ENCODE measurements at places on chromosomes 11 and 22.

- DNase-seq = no peak
Observed at GRCh38 chr22:19714312-19715187, at the start of gene SEPTIN5. SEPTIN5 (plus strand) TSS chr22:19714503; CDS start chr22:19714589, 86 bp downstream.

GRCh38 chr22:19815093-19815822 is 39.4 kb downstream of the GNB1L start:
- no peak for DNase-seq

DNA sequence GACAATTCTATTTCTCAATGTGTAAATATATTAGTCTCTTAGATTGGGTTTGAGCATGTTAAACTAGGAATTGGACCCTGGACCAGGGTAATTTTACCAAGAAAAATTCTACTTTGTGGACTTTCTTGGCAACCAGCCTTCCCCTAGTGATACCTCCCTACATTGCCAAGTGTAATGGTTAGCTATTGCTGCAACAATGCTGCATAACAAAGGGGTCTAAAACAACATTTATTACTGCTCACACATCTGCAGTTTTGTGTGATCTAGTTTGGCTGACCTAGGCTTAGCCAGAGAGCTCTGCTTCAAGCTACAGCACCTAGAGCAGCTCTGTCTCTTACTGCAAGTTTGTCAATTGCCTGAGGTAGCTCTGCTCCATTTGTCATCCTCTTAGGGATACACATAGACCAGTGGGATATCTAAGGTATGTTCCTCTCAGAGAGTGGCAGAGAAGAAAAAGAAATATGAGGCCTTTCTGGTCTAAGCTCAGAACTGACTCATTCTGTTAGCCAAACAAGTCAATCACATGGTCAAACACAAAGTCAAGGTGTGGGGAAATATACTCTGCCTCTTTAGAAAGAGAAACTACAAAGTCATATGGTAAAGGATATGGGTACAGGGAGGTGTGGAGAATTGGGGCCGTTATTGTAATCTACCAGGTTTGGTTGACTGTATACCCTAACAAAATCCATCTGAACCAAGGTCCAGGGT is 2.0 kb upstream of the LAYN start:
- DNase-seq = no peak

DNA sequence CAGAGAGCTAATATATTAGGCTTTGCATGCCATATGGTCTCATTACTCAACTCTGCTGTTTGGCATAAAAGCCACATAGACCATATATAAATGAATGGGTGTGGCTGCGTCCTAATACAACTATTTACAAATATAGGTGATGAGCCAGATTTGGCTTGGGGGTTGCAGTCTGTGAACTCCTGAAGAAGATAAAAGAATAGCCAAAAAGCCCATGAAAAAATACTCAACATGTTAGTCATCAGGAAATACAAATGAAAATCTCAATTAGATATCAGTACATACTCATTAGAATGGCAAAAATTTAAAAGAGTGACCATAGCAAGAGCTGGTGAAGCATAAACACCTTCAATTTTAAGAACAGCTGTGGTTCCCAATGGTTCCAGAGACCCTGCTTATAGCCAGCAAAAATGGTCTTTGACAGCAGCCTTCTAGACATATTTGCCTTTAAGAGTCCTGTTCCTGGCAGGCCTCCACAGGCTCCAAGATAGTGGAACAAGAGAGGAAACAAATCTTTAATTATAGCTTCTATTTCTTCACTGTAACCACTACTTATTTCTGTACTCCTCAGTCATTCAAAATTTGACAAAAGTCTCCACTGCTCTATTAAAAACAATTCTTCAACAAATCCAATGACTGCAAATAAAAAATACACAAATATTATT is 16.1 kb downstream of the C2CD3 start:
- no peak for DNase-seq

- no peak for DNase-seq
Observed at GRCh38 chr11:72561856-72562255, 112.4 kb downstream of the PDE2A start.

DNA sequence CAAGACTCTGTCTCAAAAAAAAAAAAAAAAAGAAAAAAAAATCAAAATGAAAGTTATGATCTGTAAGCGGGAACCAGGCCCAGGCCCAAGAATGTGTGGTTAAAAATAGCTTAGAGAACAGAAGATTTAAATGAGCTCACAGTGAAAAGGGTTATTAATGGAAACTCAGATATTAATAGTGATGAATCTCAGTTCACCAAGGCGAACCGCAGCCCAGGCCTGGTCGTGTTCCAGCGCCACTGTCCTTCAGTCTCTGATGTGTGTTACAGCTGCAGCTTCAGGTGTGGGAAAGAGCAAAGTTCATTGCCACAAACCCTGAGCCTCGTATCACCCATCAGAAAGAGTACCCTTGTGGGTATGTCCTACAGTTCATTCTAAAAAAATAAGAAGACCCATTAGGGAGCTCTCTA is 107.1 kb downstream of the GAB2 start:
- DNase-seq = no peak

- DNase-seq = peak; percentile 10
Observed at GRCh38 chr11:122656631-122657101, 1.1 kb downstream of the UBASH3B start.

GRCh38 chr22:27420817-27421361 is 380.7 kb downstream of the MN1 start:
- DNase-seq = no peak

DNA sequence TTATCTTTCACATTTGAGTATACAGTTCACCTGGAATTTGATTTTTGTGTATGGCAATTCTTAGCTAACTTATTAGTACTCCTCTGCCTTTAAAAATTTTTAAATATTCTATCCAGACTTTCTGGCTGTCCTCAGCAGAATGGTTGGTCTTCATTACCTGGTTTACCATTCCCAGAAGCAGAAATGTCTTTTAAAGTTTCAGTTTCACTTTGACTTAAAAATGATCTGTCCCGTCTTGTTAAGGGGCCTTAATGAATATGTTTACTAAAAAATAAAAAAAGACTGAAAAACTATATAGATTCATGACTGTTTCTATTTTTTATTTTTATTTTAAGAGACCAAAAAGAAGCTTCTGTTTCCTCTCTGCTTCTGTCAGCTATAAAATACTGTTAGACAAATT is 70.5 kb upstream of the TNRC6B start:
- DNase-seq = no peak

DNA sequence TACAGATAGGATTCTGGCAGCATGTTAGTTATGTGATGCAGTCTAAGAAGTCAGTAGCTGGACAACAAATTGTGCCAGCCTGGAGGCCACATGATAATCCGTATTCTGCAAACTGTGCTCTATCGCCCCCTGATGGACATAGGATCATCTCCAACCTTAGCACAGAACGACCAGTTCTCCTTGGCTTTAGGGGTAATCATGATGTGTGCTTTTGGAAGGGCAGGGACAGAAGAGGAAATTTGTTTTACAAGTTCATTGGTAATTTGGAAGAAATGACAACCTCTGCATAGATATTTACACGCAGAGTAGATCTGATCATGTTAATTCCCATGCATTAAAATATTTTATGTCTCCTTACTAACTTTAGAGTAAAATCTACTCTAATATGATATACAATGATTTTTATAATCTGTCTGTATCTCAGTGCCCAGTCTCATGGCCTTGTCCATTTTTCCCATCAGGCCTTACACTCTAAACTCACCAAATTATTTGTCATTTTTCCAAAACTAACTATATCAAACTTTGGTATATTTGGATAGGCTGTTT is 12.1 kb downstream of the OR10D3 start:
- DNase-seq = no peak

GRCh38 chr11:1861435-1862411 is 8.8 kb downstream of the LSP1 start:
- DNase-seq = no peak

GRCh38 chr11:58898106-58898505 is 41.2 kb upstream of the GLYATL1 start:
- no peak for DNase-seq

DNA sequence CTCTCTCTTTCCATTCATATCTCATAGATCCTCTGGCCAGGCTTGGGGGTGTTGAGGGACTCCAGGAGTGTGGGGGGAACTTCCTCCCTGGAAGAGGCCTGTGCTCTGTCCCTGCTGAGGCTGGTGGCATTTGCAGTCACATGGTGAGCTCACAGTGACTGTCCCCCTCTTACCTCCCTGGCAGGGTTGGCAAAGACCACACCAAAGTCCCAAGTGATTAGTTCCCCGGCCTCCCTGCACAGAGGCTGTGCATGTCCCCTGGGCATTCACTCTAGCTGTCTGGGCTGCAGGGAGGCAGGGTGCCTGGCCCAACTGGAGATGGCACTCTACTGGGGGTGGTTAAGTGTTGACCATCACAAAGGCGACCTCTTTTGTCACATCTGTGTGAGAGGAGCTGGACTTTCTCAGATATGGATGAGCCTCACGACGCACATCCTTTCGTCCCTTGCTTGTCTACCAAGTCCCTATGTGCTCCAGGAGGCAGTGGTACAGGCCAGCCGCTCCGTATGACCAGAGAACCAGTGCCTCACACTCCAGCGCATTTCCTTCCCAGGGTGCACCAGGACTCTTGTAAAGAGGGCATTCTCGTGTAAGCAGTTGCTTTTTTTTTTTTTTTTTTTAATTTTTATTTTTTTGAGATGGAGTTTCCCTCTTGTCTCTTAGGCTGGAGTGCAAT is 8.8 kb downstream of the TANGO2 start:
- no peak for DNase-seq

DNA sequence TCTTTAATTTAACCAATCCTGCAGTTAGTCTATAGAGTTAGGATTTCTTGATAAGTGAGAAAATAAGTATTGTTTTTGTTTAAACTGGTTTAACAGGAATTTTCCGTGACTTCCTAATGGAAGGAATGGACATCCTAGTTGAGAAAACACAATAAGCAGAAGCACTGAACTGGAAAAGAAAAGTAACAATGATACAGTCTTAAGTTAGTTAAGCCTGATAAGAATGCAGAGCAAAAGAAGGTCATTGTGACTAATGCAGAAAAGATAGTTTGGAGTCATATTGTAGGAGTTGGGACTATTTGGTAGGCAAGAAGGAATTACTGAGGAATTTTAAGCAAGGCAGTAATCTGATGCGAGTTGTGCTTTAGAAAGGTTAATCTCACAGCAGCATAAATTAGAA is 11.7 kb downstream of the RNF141 start:
- DNase-seq = no peak

DNA sequence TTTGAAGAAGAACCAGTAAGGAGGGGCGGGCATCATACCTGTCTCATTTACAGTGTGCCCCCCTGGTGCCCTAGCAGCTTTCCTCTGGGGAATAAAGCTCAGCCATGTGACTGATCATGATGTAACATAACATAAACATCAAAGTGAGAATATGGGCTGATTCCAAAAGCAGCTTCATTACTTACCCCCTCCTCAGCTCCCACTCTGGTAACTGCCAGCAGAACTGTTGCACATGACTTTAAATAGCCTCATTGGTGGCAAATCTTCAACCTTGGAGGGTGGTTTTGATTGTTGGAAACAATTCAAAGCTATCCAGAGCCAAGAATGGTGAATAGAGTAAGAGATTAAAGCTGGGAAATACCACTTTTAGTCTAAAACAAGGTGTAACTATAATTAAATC is 384.6 kb downstream of the BUD13 start:
- no peak for DNase-seq

DNA sequence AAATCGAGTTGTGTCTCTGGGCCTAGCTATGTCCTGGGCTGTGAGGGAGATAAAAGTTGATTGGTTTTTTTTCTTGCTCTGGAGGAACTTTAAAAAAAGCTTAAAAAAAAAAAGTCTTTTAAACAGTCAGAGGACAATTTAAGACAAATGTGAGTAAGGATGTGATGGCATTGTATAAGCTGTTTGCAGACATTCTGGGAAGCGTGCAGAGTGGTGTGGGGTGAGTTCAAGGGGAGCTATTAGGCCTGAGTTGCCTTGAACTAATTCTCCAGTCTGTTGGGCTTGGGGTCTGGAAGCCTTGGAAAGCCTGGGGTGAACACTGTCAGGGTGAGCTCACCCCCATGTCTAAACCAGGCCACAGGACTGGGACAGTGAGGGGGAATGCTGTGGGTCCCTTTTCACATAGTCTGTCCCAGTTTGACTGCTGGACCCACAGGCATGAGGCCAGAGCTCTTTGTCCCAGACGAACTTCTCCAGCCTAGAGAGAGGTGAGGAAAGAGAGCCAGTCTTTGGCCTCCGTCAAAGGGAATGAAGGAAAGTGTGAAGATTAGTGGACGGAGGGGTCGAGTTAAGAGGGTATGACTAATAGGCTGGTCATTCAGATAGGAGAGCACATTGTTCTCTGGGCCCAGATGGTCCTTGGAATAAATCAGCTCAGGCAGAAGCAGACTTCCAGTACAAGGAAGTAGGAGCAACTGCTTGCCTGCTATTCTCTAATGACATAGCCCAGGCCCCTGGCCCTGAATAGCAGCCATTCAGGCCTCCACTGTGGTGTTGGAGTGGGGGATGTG is 76.4 kb upstream of the NNMT start:
- no peak for DNase-seq

DNA sequence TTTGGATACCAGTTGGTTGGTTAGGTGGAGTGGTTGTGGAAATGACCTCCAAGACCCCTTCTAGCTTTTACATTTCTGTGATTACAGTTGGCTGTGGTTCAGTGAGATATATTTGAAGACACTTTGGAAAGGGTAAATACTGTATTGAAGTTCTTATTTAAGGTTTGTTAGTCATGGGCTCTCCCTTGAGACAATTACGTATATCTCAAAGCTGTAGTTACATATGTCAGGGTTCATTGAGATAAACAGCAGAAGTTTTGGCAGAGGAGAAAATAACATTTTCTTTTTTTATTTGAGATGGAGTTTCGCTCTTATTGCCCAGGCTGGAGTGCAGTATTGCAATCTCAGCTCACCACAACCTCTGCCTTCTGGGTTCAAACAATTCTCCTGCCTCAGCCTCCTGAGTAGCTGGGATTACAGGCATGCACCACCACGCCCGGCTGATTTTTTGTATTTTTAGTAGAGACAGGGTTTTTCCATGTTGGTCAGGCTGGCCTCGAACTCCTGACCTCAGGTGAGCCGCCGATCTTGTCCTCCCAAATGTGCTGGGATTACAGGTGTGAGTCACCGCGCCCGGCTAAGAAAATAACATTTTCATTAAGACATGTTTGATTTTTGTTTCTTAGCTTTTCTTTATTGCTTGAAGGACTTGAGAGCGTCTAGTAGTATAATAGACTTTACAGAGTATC is 1.9 kb downstream of the RNF121 start:
- no peak for DNase-seq

GRCh38 chr11:94658386-94658785 is 91.2 kb downstream of the PIWIL4 start:
- no peak for DNase-seq

GRCh38 chr11:97332271-97332670 is 942.5 kb downstream of the JRKL start:
- no peak for DNase-seq

GRCh38 chr22:25748704-25749103 is 6.7 kb downstream of the MYO18B start:
- no peak for DNase-seq

- no peak for DNase-seq
Observed at GRCh38 chr11:14967581-14968243, 4.4 kb downstream of the CALCA start.

- DNase-seq = no peak
Observed at GRCh38 chr11:108199446-108200321, 22.8 kb downstream of the NPAT start.

DNA sequence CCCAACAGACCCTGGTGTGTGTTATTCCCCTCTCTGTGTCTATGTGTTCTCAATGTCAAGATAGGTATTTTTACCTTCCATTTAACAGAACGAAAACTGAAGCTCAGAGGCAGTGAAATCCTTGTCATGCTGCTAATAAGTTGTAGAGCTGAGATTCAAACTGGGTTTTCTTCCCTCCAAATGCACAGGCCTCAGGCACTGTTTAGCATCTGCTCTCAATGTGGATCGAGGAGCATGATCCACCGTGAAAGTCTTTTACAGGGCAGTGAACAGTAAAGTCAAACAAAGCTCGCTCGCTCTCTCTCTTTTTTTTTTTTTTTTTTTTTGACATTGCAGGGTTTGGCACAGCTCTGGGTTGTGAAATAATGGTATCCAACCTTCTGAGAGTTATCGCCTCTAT is 401.0 kb upstream of the SYN3 start:
- no peak for DNase-seq

All from effector memory CD8-positive, alpha-beta T cell (primary cell).